ENCODE measurements at places on chromosomes 7 and 10.

- peak; percentile 22 for DNase-seq
These were observed 23.8 kb upstream of the GLCCI1 start for GRCh38 chr7:7944619-7945282.

- no peak for DNase-seq
These were observed 357.4 kb upstream of the TMEM229A start for GRCh38 chr7:124390301-124390700.

DNA sequence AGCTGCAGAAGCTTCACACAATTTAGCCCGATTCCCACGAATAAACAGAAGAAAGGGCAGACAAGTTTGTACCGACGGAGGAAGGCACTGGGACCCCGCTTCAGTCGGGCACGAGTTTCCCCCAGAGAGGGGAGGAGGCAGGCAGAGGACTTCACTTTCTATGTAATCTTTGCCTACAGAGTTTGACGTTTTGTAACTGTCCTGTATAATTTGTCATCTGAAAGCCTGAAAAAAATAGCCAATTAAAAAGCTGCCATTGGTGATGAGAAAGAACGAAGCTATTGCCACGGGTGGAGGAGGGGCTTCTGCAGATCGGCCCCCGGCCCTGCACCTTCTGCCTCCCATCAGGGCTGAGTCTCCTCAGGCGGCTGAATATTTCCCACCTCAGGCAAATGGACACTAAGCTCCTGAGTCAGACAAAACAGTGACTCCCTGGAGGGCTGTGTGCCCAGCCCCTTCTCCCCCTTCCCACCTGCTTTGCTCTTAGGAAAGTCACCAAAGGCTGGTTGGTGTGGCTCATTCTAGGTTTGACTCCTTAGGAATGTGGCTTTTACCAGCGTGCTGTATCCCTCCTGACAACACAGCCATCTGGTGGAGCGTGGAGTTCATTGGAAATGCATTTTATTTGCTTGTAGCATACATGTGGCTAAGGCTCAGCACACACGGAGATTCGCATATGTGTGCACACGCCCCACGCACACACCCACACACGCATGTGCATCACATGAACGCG, 117.4 kb downstream of the VIPR2 start:
- no peak for DNase-seq

DNA sequence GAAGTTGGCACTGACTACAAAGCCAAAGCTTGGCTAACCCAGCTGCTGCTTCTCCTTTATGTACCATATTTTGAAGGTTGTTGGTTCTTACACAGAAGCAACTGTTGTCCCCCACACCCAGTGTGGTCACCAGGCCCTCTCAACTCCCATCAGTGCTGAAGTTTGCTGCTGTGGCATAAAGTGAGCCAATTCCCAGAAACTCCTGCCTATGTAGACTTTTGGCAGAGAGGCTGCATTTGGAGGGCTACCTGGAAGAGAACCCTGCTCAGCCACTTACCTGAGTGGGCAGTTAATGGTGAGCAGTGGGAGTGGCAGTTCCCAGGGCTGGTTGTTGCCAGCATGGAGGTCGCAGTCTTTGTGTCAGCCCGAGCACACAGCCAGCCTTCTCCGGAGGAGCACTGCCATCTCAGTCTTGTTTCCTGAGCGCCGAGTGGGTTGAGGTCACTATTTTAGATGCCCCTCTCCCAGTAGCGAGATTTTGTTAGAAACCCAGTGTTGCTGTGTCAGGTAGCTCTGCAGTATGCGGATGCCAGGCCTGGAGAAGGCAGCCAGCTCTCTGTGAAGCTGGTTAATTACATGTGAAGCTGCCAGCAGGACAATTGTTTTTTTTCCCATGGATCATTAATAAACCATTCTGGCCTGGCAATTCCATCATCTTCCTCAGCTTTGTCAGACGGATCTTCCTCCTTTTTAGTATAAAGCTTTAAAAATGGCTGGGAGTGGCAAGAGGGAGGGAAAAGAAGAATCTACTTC, 24.5 kb downstream of the LRRC4 start:
- no peak for DNase-seq

DNA sequence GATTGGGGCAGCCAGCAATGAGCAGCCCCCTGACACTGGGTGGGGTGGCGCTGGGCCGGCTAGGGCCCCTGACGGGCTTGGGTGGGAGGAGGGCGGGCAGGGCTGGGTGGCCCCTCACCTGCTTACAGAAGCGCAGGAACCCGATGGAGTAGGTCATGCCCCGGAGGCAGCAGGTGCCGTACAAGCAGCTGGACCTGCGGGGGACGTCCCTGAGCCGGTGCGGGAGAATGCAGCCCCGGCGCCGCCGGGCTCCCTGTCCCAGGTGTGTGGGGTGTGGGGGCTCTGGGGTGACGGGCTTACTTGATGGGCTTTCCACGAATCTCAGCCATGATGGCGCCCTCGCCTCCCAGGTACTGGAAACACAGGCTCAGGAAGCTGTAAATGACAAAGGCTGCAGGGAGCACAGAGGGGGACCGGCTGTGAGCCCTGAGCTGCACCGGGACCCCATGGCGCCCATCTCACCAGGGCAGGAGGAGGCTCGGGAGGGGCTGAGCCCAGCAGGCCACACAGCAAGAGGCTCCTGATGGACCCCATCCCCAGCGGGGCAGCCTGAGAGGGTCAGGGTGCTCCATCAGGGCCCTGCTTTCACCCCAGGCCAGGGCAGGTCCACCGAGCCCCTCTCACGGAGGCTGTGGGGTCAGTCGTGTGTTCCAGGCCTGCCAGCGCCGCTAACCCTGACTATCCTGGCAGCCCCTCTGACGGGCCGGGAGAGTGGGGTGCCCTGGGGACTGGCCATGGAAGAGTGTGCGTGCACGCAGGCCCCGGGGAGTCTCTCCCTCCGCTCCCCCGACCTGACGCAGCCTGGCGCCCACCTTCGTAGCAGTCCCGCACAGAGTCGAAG, 5.8 kb downstream of the TMEM184A start:
- DNase-seq: no peak

DNA sequence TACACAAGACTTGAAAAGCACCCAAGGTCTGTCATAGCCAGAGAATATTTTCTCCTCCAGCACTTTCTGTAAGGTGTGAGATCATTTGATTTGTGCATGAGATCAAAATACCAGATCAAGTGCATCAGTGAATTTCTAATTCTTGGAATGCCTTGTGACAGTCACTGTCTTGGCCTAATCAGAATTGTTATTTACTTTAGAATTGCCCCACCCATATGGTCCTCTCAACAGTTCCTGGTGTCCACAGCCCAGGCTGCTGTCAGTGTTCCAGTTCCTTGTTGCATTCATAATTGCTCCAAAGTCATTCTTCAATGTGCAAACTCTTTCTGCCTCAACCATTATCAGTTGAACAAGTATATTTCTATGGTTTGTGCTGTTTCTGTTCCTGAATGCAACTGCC, 770.2 kb downstream of the NRG3 start:
- DNase-seq: no peak

- DNase-seq: no peak
These were observed 83.6 kb downstream of the NRCAM start for GRCh38 chr7:108372618-108373017.

GRCh38 chr7:150740053-150740452, 2.8 kb downstream of the GIMAP5 start:
- no peak for DNase-seq

DNA sequence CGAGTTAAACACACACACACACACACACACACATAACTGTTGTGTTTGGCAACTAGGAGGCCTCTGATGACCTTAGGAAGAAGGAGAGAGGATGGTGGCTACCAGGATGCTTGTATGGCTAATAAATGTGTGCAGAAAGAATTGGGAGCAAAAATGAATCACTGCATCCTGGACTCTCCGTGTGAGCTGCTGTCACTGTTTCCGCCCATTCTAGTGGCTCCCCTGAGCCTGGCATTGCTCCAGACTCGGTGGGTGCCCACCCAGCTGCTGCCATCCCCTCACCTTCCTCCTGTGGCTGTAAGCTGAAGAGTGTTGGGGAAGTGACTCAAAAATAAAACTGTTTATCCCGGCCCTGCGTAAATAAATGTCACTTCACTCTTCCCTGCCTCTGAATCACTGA, 149.5 kb upstream of the MINDY3 start:
- DNase-seq: no peak

DNA sequence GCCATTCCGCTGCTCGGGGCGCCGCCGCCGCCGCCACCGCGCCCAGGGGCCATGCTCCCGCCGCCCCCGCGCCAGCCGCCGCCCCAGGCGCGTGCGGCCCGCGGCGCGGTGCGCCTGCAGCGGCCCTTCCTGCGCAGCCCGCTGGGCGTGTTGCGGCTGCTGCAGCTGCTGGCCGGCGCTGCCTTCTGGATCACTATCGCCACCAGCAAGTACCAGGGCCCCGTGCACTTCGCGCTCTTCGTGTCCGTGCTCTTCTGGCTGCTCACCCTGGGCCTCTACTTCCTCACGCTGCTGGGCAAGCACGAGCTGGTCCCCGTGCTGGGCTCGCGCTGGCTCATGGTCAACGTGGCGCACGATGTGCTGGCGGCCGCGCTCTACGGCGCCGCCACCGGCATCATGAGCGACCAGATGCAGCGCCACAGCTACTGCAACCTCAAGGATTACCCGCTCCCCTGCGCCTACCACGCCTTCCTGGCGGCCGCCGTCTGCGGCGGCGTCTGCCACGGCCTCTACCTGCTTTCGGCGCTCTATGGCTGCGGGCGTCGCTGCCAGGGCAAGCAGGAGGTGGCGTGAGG, 383 bp downstream of the MARVELD1 start:
- DNase-seq: no peak

DNA sequence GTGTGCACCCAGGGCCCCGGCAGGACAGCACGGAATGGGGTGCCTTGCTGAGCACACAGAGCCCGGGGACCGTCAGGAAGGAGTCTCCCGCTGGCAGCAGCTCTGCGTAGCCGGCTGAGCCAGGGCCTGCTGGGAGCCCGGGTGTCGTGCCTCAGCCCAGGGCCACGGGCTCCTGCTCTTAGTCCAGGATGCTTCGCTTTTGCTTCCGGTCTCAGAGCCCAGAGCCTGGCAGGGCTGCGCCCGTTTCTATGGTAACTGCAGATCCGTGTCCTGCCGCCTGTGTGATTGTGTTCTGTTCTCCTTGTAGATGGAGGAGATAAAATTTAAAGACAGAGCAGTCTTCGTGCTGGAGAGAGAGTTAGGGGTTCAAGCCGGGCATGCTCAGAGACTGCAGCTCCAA, 53.7 kb upstream of the DPYSL4 start:
- DNase-seq: no peak

GRCh38 chr7:141975806-141976523, 2.4 kb upstream of the TAS2R38 start:
- peak; percentile 15 for DNase-seq

DNA sequence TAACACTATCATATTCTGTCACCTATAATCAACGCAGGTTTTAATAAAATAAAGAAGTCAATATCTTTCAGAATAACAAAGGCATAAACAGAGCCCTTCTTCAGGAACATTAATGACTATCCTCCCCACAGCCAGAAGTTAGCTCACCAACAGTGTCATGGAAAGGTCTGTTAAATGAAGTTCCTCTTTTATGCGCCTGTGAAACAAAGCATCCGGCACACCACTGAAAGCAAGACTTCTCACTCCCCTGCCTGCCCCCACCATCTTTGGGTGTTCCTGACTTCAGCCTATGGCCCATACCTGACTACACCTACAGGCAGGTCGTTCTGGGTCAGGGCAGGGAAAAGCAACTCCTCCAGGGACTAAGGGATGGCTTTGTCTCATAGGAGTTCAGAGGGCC, 205.4 kb downstream of the FANK1 start:
- DNase-seq: no peak

- no peak for DNase-seq
These were observed 380.0 kb downstream of the REEP3 start for GRCh38 chr10:63901228-63901627.
